ENCODE measurements at places on chromosomes 2 and 18.

GRCh38 chr2:173673640-173674039 lies 291.5 kb downstream of the SP3 start:
- DNase-seq, result no peak
- no peak overlapping the region for H3K27ac ChIP-seq
- no peaks in the 10 kb centered on the region for H3K36me3 ChIP-seq
- peaks cover 41% of the 10 kb centered on the region for H3K27me3 ChIP-seq

- no peaks in the 10 kb centered on the region for H3K27me3 ChIP-seq
- DNase-seq, result no peak
- H3K4me3 ChIP-seq, result no peak overlapping the region
- H3K36me3 ChIP-seq, result no peaks in the 10 kb centered on the region
- no peak overlapping the region for H3K27ac ChIP-seq
Measured at GRCh38 chr2:195392446-195393336, 264.3 kb upstream of the SLC39A10 start.

DNA sequence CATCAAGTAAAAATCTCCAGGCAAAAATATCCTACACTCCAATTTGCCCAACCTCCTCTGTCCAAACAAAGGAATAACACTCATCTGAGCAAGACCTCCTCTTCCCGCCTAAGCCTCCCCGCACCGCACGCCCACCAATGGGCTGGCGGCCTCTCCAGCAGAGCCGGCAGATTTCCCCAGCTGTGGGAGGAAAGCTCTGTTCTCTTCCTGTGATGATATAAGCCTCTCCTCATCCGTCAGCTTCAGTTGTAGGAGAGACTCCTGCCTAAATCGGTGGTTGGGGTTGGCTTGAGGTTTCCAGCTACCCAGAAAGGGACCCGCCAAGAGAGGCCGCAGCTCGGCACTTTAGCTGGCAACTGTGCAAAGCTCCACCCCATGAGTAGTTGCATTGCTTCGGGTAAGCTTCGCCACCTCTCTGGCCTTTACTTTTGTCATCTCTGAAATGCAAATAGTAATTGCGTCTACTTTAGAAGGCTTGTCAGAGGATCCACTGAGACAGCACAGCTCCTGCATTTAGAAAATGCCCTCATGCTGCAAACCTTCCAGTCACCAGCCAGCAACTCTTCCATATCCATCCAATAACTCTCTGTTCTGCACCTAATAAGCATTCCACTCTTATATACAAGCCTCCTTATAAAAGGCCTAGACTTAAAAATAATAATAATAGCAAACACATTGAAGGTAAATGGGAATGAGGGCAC lies 146.4 kb downstream of the MYT1L start:
- no peak for DNase-seq
- no peak overlapping the region for H3K27ac ChIP-seq
- H3K36me3 ChIP-seq, result no peaks in the 10 kb centered on the region

GRCh38 chr2:96541398-96542152 lies 5.0 kb downstream of the ARID5A start:
- peaks cover 58% of the 10 kb centered on the region for H3K4me1 ChIP-seq
- DNase-seq, result no peak
- peaks cover 70% of the 10 kb centered on the region for H3K36me3 ChIP-seq
- H3K27me3 ChIP-seq, result no peaks in the 10 kb centered on the region

DNA sequence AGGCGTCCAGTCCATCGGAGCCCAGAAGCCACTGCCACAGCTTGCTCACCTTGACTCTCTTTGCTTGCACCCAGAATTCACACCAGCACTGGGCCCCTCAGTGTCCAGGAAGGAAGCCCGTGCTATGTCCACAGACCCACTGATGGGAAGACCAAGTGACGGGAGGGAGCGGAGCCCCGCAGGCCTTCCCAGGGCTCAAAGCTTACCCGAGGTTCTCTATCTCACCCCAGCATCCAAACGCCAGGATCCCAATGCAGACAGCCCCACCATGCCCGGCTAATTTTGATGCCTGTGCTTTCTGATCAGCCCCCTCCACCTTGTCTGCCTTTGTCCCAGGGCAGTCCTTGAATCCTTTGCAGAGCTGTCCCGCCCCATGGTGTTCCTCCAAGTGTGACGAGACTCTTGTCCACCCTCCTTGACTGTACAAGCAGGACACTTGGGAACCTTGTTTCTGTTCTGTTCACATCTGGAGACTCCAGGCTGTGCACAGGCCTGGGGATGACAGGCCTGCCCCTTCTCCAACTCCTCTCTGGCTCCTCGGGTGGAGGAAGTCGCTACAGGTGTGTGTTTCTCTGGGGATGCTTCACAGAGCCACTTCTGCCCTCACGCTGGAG lies 12.0 kb downstream of the NPPC start:
- no peaks in the 10 kb centered on the region for H3K36me3 ChIP-seq
- no peak overlapping the region for H3K27ac ChIP-seq
- H3K4me3 ChIP-seq, result no peak overlapping the region
- DNase-seq, result no peak
- H3K27me3 ChIP-seq, result no peaks in the 10 kb centered on the region
- H3K4me1 ChIP-seq, result peaks cover 14% of the 10 kb centered on the region

DNA sequence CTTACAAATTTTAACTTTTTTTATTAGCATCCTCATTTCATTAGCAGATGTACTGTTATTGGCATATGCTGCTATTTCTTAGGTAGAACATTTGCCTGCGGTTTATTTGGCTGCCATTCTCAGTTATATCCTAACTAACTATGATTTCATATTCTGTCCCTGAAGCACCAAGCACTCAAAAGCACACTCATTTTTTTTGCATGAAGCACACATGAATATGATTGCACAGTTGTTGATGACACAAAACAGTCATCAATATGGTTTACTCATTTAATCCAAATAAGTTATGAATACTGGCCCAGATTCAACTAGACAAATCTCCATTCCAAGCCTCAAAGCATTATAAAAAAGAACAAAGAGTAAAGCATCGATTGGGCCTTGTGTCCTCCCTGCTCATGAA lies 129.4 kb upstream of the CNTNAP5 start:
- H3K4me1 ChIP-seq, result no peaks in the 10 kb centered on the region
- H3K27ac ChIP-seq, result no peak overlapping the region
- no peak overlapping the region for H3K4me3 ChIP-seq
- no peaks in the 10 kb centered on the region for H3K36me3 ChIP-seq
- no peak for DNase-seq
- no peaks in the 10 kb centered on the region for H3K27me3 ChIP-seq

DNA sequence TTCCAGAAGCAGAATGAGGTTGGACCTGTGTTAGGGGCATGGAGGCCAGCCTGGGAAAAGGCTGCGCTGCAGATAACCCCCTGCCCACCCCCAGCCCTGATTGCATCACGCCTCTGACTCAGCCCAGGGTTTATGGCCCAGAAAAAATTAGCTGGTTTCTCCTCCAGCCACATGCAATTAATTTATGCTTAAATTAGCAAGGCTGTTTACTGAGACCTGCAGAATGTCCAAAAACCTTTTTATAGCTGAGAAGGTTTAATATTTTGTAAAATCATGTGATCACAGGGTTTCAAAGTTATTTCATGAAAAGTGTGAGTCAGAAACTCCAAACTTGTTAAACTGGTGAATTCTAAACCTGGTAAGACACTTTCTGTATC lies 123.1 kb upstream of the HDAC4 start:
- peaks cover 3% of the 10 kb centered on the region for H3K4me1 ChIP-seq
- H3K27ac ChIP-seq, result no peak overlapping the region
- DNase-seq, result no peak
- no peaks in the 10 kb centered on the region for H3K36me3 ChIP-seq
- H3K27me3 ChIP-seq, result no peaks in the 10 kb centered on the region
- no peak overlapping the region for H3K4me3 ChIP-seq

DNA sequence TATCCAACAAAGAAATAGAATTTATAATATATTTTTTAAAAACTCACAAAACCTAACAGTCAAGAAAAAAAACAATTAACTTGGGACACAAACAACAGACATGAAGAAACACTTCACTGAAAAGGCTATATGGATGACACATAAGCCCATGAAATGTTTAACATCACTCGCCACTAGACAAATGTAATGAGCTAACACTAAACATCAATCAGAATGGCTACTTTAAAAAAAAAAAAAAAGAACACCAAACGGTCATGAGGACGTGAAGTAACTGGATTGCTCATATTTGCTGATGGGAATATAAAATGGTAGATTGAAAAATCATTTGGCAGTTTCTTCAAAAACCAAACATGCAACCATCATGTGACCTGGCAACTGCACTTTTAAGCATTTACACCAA lies 97.3 kb upstream of the RGPD4 start:
- DNase-seq, result no peak
- H3K36me3 ChIP-seq, result no peaks in the 10 kb centered on the region
- no peak overlapping the region for H3K4me3 ChIP-seq
- H3K4me1 ChIP-seq, result no peaks in the 10 kb centered on the region
- no peaks in the 10 kb centered on the region for H3K27me3 ChIP-seq

DNA sequence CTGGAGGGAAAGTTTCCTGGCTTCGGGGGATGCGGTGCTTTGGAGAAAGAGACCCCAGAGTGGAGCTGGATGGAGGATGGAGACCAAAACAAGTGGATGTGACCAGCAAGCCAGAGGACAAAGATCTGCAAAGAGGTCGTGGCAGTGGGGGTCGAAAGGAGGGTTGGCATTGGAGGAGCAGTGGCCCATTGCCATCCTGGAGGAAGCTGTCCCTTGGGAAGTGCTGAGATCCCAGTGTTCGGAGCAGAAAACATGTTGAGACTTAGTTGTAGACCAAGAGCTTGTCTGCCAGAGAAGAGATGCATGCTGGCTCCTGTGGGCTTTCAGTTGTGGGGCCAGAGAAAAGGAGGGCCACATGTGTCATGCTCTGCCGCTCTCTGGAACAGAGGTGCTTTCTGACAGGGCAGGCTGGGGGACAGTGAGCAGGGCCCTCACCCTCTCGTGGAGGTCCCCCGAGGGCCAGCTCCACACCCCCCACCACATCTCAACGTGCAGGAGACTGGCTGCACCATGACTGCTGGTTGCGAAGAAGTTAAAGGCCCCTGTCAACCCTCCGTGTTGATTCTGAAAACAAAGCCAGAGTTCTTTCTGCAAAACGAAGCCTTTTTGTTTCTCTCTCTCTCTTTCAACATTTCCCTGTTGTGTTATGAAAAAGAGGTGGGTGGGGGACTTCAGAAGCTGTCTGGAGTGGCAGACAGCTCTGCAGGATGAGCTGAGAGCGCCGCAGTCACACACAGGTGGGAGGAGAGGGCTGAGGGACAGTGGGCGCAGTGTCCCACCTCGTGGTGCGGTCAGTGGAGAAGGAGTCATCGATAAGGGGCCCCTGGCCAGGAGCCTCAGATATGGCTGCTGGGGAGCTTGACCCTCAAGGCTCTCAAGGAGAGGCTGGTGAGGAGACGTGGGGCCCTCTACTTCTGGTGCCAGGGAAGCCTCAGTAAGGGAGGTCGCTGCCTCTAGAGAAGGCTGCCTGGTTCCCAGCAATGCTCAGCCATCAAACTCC lies 77.6 kb upstream of the BCL2L11 start:
- H3K27ac ChIP-seq, result peak overlapping the region; percentile 47
- peaks cover 25% of the 10 kb centered on the region for H3K27me3 ChIP-seq
- peaks cover 38% of the 10 kb centered on the region for H3K4me1 ChIP-seq

DNA sequence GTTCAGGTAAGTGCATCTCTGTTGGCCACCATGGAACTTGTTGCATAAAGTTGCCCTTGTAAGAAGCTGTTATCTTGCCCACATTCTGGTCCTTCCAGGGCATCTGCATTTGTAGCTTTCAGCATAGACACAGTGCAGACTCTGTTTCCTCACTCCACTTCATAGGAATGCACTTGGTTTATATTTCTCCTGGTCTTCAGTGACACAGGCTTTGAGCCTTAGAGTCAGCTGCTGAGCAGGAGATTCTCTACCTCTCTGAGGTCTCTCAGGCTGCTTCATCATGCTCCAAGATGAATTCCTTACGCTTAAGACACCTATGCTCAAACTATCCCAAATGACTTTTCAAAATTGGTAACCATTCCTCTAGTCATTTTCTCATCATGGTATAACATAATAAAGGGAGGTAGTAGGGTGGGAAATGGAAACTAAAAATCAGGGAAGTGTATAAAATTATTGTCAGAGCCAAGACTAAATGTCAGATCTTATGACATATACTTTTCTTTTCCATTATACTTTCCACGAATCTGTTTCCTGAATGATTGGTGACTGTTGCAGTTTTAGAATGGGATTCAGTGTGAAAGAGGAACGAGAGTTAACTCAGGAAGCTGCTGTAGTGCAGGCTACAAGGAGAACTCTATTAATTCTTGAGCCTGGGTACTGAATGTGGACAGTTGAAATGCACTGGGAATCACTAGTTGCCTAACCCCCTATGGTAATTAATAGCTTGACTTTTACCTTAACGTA lies 72.0 kb downstream of the GALNT1 start:
- peaks cover 10% of the 10 kb centered on the region for H3K4me1 ChIP-seq
- H3K27ac ChIP-seq, result no peak overlapping the region
- no peaks in the 10 kb centered on the region for H3K27me3 ChIP-seq
- DNase-seq, result no peak
- no peak overlapping the region for H3K4me3 ChIP-seq

GRCh38 chr2:29269095-29269764 lies 154.0 kb downstream of the CLIP4 start:
- no peaks in the 10 kb centered on the region for H3K36me3 ChIP-seq
- peaks cover 4% of the 10 kb centered on the region for H3K27me3 ChIP-seq
- no peak overlapping the region for H3K27ac ChIP-seq
- no peaks in the 10 kb centered on the region for H3K4me1 ChIP-seq
- DNase-seq, result no peak

GRCh38 chr18:13290856-13291271 lies 72.3 kb downstream of the LDLRAD4 start:
- peaks cover 36% of the 10 kb centered on the region for H3K4me1 ChIP-seq
- no peak for DNase-seq
- no peaks in the 10 kb centered on the region for H3K27me3 ChIP-seq
- H3K36me3 ChIP-seq, result no peaks in the 10 kb centered on the region

- H3K27ac ChIP-seq, result no peak overlapping the region
- no peaks in the 10 kb centered on the region for H3K36me3 ChIP-seq
- no peak overlapping the region for H3K4me3 ChIP-seq
- no peak for DNase-seq
- no peaks in the 10 kb centered on the region for H3K4me1 ChIP-seq
Measured at GRCh38 chr2:121184248-121184862, 100.6 kb downstream of the TFCP2L1 start.

DNA sequence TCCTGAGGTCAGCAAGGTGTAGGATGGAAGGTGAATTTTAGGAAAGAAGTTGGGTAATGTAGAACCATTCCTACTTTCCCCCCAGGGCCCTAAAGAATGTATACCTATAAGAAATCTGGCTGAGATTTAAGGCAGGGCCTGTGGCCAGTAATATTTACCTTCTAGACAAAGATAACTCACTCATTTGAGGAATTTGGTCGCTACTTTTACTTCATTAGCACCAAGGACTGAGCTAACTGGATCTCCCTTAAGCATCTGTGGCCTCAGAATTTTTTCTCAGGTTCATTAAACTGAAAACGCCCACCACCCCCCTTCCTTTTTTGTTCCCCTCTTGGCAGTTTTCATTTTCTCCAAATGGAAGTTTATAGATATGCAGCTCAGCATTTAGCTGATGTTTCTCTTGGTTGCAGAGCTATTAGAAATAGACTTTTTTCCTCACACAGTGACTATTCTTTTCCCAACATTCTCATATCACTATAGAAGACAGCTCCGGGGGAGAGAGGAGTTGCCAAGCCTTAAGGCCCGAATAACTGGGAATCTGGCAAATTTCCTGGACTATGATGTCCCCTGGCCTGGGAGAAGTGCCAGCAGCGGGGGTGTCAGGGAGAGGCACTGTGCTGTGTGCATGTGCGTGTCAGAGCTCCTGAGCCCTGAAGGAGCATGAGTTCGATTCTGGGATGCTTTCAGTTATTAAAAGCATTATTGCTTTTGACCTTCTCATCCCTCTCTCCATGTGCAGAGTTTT lies 310.9 kb downstream of the PRKCE start:
- no peaks in the 10 kb centered on the region for H3K27me3 ChIP-seq
- DNase-seq, result no peak
- no peaks in the 10 kb centered on the region for H3K36me3 ChIP-seq
- H3K27ac ChIP-seq, result no peak overlapping the region

- DNase-seq, result no peak
- H3K27ac ChIP-seq, result no peak overlapping the region
- H3K4me3 ChIP-seq, result no peak overlapping the region
- H3K36me3 ChIP-seq, result no peaks in the 10 kb centered on the region
Measured at GRCh38 chr18:62354151-62354550, 29.0 kb downstream of the TNFRSF11A start.

Data from activated naive CD8-positive, alpha-beta T cell treated with anti-CD3 and anti-CD28 coated beads for 36 hours (primary cell).